Vagina (tissue), 2 donors: ENCODE measurements at places on chromosomes 13 and 19. TPM values are rescaled to one million over a fixed set of nuclear protein-coding genes. Genes with fewer than 3 reads are reported as not detected.
A peak's percentile ranks its signal among the peaks of the same experiment; 100 is the strongest.

GRCh38 chr13:106551751-106552150 lies 16.2 kb downstream of the ARGLU1 start:
- H3K27ac ChIP-seq, result no peak overlapping the region
- H3K27me3 ChIP-seq, result no peaks in the 10 kb centered on the region
- no peak for DNase-seq
- H3K4me1 ChIP-seq, result peaks cover 32% of the 10 kb centered on the region

DNA sequence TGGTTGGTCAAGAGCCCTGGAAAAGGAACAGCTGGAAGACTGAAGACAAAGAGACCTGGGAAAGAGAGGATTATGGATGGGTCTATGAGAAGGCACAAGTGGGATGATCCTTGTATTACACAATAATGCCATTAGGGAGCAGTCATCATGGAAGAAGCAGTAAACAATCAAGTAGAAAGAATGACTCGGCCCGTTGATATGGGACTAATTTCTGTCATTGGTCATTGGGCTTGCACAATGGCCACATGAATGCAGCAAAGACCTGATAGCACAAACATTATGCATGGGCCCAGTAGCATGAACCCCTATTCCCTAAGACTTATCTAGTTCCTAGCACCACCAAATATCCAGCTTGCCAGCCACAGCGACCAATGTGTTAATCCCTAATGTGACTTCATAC lies 390.3 kb upstream of the ZNF507 start:
- DNase-seq, result no peak
- H3K4me1 ChIP-seq, result no peaks in the 10 kb centered on the region
- H3K27ac ChIP-seq, result no peak overlapping the region
- no peaks in the 10 kb centered on the region for H3K27me3 ChIP-seq
- H3K36me3 ChIP-seq, result no peaks in the 10 kb centered on the region

GRCh38 chr19:35278578-35279284 lies 3.6 kb upstream of the HAMP start:
- no peak for DNase-seq
- no peak overlapping the region for H3K4me3 ChIP-seq
- peaks cover 54% of the 10 kb centered on the region for H3K36me3 ChIP-seq
- peaks cover 23% of the 10 kb centered on the region for H3K4me1 ChIP-seq
- H3K27me3 ChIP-seq, result no peaks in the 10 kb centered on the region

DNA sequence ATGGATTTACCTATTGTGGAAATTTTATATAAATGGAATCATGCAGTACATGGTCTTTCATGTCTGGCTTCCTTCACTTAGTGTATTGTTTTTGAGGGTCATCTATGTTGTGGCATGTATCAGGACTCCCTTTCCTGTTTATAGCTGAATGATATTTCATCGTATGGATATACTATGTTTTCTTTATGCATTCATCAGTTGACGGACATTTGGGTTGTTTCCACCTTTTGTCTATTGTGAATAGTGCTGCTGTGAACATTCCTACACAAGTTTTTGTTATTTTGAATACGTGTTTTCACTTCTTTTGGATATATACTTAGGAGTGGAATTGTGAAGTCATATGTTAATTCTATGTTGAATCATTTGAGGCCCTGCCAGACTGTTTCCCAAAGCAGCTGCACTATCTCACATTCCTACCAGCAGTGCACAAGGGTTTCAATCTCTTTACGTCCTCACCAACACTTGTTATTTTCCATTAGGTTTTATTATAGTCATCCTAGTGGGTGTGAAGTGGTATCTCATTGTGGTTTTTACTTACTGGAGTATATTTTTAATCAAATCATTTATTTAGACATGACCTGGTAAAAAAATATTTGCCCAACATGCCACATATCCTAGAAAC lies 262.7 kb downstream of the DLEU7 start:
- H3K36me3 ChIP-seq, result no peaks in the 10 kb centered on the region
- H3K27ac ChIP-seq, result no peak overlapping the region
- H3K27me3 ChIP-seq, result no peaks in the 10 kb centered on the region
- H3K4me1 ChIP-seq, result peaks cover 8% of the 10 kb centered on the region
- no peak for DNase-seq
- H3K4me3 ChIP-seq, result no peak overlapping the region

DNA sequence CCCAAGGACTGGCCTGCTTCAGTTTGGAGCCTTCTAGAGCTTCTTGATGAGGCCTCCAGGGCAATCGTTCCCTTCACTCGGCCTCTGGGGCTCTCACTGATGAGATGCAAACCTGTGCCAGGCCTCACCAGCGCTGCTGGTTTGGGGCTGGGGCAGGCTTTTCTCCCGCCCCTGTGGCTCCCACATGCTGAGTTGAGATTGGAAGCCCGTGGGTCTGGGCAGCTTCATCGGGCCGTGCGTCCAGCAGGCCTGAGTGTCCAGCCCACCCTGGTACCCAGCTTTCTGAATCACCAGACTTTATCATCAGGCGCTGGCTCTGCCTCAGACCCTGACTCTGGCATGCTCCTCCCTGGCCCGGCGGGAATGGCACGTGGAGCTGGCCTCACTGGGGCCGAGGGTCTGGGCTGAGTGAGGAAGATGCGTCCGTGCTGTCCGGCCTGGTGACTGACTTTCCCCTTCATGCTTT lies 4.3 kb downstream of the CALM3 start:
- H3K36me3 ChIP-seq, result no peaks in the 10 kb centered on the region
- no peak overlapping the region for H3K4me3 ChIP-seq
- peaks cover 46% of the 10 kb centered on the region for H3K4me1 ChIP-seq
- peak; percentile 85 for DNase-seq

- no peak overlapping the region for H3K4me3 ChIP-seq
- no peaks in the 10 kb centered on the region for H3K27me3 ChIP-seq
- DNase-seq, result peak; percentile 40
- H3K36me3 ChIP-seq, result no peaks in the 10 kb centered on the region
- H3K27ac ChIP-seq, result no peak overlapping the region
Observed at GRCh38 chr19:35236638-35237400, 8.3 kb upstream of the FAM187B start.

DNA sequence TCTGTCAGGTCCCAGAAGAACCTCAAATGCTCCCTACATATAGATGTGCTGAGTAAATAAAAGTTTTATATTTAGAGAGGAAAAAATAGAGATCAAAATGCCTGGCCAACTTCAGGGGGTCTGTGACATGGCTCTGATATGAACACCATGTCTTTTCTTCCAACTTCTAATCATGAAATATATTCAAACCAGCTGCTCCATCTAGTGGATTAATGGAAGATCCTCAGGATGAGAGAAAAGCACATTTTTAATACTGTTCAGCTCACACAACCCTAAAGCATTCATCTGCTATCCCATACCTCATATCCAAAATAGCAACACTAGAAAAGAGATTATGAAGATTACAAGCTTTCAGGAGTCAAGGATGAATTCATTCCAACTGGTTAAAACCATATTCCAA lies 56.0 kb upstream of the DOCK9 start:
- H3K27ac ChIP-seq, result no peak overlapping the region
- H3K36me3 ChIP-seq, result no peaks in the 10 kb centered on the region
- no peaks in the 10 kb centered on the region for H3K27me3 ChIP-seq
- no peak for DNase-seq

- no peaks in the 10 kb centered on the region for H3K36me3 ChIP-seq
- no peak overlapping the region for H3K4me3 ChIP-seq
- H3K4me1 ChIP-seq, result peaks cover 57% of the 10 kb centered on the region
Observed at GRCh38 chr19:42249149-42249750, 5.7 kb downstream of the ERF start.

DNA sequence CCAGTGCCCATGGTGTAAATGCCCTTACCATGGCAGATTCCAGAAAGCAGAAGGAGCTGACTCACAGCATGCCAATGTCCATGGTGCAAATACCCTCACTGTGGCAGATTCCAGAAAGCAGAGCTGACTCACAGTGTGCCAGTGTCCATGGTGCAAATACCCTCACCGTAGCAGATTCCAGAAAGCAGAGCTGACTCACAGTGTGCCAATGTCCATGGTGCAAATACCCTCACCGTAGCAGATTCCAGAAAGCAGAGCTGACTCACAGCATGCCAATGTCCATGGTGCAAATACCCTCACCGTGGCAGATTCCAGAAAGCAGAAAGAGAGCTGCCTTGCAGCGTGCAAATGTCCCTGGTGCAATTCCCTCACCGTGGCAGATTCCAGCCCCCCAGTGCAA lies 163.8 kb upstream of the SOX1 start:
- H3K36me3 ChIP-seq, result no peaks in the 10 kb centered on the region
- DNase-seq, result peak; percentile 49
- H3K4me1 ChIP-seq, result no peaks in the 10 kb centered on the region
- H3K4me3 ChIP-seq, result no peak overlapping the region
- H3K27ac ChIP-seq, result no peak overlapping the region

DNA sequence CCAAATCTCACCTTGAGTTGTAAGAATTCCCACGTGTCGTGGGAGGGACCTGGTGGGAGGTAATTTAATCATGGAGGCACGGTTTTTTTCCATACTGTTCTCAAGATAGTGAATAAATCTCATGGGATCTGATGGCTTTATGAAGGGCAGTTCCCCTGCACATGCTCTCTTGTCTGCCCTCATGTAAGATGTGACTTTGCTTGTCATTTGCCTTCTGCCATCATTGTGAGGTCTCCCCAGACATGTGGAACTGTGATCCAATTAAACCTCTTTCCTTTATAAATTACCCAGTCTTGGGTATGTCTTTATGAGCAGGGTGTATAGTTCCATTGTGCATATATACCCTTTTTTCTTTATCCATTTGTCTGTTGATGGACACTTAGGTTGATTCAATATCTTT lies 13.1 kb downstream of the SCEL start:
- H3K4me1 ChIP-seq, result peaks cover 15% of the 10 kb centered on the region
- DNase-seq, result no peak
- no peak overlapping the region for H3K4me3 ChIP-seq
- no peak overlapping the region for H3K27ac ChIP-seq
- H3K36me3 ChIP-seq, result no peaks in the 10 kb centered on the region

- H3K27ac ChIP-seq, result no peak overlapping the region
- no peak for DNase-seq
- H3K36me3 ChIP-seq, result no peaks in the 10 kb centered on the region
- H3K4me3 ChIP-seq, result no peak overlapping the region
Observed at GRCh38 chr13:40102854-40103253, 447.4 kb downstream of the COG6 start.

DNA sequence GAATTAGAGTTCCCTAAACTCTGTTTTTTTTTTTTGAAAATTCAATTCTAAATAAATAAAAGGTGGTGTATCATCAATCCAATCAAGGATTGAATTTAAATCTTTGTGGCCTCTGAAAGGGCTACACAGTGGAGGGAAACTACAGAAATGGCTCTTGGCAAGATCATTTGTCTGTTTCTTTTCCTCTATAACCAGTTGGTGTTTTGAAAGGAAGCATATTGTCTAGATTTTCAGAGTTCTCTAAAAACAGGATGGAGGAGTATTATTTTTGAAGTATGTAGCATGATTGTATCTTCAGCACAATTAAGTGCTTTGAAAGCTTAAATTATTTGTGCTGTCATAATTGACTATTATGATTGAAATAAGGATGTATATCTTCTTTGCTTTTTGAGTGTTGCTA lies 29.8 kb downstream of the WASF3 start:
- H3K36me3 ChIP-seq, result no peaks in the 10 kb centered on the region
- no peak overlapping the region for H3K27ac ChIP-seq
- H3K4me1 ChIP-seq, result peaks cover 12% of the 10 kb centered on the region
- no peaks in the 10 kb centered on the region for H3K27me3 ChIP-seq

- no peak overlapping the region for H3K27ac ChIP-seq
- no peaks in the 10 kb centered on the region for H3K4me1 ChIP-seq
- no peaks in the 10 kb centered on the region for H3K36me3 ChIP-seq
- no peak overlapping the region for H3K4me3 ChIP-seq
- no peak for DNase-seq
Observed at GRCh38 chr13:104098421-104098820, 1032.2 kb upstream of the SLC10A2 start.

- no peaks in the 10 kb centered on the region for H3K36me3 ChIP-seq
- no peak overlapping the region for H3K27ac ChIP-seq
- no peaks in the 10 kb centered on the region for H3K4me1 ChIP-seq
- no peak overlapping the region for H3K4me3 ChIP-seq
- DNase-seq, result no peak
Observed at GRCh38 chr19:33706631-33707030, 84.9 kb downstream of the CHST8 start.

DNA sequence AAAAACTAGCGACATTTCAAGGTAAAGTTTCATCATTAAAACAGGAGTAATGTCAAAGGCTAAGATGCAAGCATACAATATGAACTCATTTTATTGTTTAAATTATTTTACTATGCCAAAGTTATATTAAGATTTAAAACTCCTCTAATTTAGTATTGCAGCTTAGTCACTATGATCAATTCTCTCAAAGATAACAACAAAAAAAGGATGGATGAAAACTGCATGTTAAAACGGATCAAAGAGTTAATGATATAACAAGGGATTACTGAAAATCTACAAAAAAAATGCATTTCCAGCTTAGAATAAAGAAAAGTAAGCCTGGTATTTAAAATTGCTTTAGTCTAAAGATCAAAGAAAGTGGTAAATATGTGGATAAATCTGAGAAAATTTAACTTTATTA lies 587.8 kb upstream of the PCDH20 start:
- no peaks in the 10 kb centered on the region for H3K4me1 ChIP-seq
- no peak for DNase-seq
- H3K27ac ChIP-seq, result no peak overlapping the region
- H3K36me3 ChIP-seq, result no peaks in the 10 kb centered on the region

DNA sequence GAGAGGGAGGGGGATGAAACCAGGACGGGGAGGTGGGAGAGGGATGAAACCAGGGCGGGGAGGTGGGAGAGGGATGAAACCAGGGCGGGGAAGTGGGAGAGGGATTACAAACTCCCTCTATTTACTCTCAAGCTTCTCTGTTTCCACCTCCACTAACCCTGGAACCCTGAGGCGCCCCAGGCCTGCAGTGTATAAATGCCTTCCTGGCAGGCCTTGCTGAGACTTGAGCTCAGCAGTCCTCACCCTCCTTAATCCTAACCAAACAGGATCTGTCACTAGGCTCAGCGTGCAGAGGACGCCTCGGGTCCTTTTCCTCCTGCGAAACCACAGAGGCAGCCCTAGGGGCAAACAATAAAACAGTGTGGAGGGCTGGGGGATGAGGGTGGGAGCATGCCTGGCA lies 32.1 kb upstream of the OR1M1 start:
- H3K27ac ChIP-seq, result no peak overlapping the region
- DNase-seq, result no peak
- H3K27me3 ChIP-seq, result no peaks in the 10 kb centered on the region
- no peaks in the 10 kb centered on the region for H3K36me3 ChIP-seq
- H3K4me3 ChIP-seq, result no peak overlapping the region

DNA sequence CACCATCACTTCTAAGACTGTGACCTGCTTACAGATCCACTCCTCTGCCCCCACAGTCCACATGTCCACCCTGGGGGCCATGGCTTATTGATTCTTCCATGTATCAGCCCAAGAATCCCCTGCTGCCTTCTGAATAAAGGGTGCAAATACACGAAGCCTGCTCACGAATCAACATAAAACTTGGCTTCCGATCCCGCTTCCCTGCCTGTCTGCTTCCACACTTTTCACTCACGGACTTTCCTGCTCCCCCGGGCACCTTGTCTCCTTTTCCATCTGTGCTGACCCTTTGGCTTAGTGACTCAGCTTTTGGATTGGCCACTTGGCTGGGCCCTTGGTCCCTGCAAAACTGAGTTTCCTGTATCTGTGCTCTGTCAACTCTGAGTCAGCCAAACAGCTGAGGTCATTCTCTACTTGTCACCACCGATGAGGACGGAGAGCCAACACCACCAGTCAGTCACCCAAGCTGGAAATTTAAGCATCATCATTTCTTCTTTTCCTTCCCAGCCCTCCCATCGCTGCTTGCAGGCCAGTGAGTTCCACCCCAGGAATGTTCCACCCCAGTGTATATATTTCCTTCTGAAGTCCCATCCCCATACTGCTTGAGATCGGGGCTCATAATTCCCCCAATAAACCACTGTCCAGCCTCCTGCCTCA lies 11.4 kb upstream of the USP12 start:
- no peaks in the 10 kb centered on the region for H3K36me3 ChIP-seq
- no peak overlapping the region for H3K27ac ChIP-seq
- H3K4me3 ChIP-seq, result no peak overlapping the region
- H3K4me1 ChIP-seq, result peaks cover 5% of the 10 kb centered on the region
- H3K27me3 ChIP-seq, result no peaks in the 10 kb centered on the region

CRX gene
- total RNA-seq, result not detected

GPC6 gene
- total RNA-seq, result 13.8 TPM

CNOT3 gene
- 17.7 TPM for total RNA-seq

ZNF99 gene
- total RNA-seq, result not detected
